Hematopoietic multipotent progenitor cell treated with erythropoietin and hydrocortisone succinate and interleukin-3 and kit ligand, for 15 days (in vitro differentiated cells): ENCODE measurements at places on chromosomes 4 and X.

GRCh38 chr4:186298031-186298647 lies 32.1 kb downstream of the F11 start:
- DNase-seq: no peak

DNA sequence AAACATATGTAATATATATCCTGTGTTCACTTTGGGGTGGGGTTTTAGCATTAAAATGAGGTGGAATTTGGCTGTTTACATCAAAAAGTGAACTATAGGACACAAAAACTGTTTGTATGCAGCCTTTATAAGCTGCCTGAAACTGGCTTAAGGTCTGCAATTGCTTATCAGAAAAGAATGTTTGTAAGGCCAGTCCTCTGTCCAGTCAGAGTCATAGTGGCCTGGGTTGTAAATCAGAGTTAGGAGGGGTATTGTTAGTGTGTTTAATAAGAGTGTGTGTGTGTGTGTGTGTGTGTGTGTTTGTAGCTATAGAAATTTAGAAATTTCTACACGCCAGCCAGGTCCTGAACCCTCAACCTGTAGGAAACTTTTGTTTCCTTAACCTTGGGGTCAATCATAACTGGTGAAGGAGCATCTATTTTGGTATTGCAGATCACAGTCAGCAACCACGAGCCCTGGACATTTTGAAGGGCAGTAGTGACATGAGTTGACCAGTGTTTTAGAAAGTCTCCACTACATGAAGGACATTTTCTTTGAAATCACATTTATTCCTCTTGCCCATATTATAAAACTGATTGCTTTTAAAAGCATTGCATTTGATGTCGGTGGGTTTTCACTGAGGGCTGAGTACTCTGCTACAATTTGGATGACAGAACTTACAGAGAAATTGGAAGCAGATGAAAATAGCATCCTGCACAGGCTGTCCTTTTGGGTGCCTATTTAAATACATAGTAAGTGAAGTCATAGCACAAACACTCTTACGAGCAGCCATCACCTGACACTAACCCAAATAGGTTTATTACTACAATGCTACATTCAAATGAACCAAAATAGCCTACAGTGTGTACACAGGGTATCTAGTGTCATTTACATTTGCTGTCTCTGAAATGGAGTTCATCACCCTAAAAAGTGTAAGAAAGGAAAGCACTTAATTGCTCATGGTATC lies 11.2 kb upstream of the TMEM154 start:
- no peak for DNase-seq

GRCh38 chr4:84481077-84481859 lies 17.8 kb downstream of the NKX6-1 start:
- no peak for DNase-seq

DNA sequence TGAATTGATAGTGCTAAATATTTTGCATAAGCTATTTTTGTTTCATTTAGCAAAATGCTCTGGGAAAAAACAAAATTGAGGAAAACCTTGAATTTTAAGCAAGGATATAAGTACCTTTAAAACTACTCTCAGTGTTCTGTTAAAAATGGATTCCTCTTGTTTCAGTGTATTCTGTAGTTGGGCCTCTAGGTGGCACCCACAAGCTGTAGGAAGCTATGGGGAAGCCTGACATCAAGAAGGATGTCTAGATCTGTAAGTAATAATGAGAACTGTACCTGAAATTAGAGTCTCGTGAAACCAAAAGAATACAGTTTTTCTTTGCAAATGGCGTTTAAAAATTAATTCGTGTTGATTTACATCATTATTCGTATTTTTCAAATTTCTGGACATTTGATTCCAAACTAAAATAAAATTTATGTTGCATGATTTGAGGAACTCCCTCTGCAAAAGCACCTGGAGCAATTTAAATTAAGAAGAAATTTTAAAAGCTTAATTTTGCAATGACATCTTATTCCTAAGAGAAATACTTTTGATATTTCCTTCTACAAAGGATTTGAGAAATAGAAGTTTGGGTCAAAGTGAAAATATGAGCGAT lies 51.2 kb downstream of the TMPRSS11E start:
- peak; percentile 48 for DNase-seq

- no peak for DNase-seq
Measured at GRCh38 chr4:42151568-42152506, 618 bp downstream of the BEND4 start.

DNA sequence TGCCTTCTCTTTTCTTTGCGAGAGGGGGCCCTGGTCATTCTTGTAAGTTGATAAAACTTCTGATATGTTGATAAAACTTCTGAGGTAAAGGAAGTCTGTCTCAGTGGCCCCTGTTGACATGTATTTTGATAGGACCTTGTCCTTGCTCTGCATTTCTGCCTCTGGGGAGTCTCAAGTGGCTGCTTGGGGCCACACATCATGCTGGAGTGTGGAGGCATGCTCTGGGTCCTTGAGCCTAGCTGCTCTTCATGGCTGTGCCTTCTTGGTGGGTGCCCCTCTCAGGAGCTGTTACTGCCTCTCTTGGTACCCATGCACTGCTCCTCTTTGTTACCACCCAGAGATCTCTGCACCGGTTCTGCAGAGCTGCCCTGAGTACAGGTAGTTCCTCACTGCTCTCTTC lies 14.2 kb downstream of the NSD2 start:
- DNase-seq: no peak
